ENCODE measurements at places on chromosomes 2 and 18. TPM values are rescaled to one million over a fixed set of nuclear protein-coding genes. Genes with fewer than 3 reads are reported as not detected.

DNA sequence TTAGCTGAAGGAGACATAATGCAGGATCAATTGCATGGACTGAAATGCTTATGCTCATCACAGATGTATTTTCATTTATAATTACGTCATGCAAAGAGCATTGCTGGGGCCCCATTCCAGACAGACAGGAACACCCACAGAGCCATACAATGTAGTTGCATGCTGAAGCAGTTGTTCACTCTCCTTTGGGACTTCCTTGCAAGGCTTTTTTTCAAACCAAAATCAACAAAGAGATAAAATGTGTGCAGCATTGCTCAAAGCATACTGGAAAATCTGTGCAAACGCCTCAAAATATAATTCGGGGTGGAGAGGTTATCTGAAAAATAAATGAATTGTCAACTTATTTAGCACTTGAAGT lies 463.2 kb downstream of the CDH2 start:
- peak; percentile 97 for DNase-seq

- DNase-seq: no peak
These were observed 71.2 kb downstream of the EIF2AK3 start for GRCh38 chr2:88556026-88556425.

Gene HADHB
- polyA plus RNA-seq: 102 TPM

DNA sequence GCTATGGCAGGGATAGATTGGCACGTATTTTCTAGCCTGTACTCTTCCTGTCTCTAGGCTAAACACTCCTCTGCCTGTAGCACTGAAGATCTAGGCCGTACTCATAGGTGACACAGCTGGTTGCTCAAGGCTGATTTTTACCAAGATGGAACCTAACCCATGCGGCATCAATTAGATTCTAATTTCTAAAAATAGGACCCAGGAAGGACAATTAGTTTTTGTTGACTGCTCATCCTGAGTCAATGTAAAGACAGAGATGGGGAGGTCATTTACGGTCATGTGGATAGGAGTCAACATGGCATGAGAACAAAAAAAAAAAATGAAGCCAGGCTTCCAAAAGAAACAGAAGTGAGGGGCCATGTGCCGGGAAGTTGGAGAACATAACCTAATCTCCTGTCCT lies 360.7 kb upstream of the ETAA1 start:
- no peak for DNase-seq

Gene SFT2D3
- not detected for polyA plus RNA-seq

DNA sequence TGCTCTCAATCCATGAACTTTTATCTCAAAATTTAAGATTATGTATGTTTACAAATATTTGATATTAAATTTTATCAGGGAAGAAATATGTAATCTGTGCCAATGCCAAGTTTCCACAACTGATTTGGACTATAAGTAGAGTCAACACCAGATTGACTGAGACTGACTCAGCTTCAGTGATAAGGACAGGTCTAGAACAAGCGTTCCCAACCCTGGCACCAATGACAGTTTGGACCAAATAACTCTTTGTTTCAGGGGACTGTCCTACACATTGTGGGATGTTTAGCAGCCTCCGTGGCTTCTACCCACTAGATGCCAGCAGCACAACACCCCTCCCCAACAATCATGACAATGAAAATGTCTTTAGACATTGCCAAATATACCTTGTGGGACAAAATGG lies 165.3 kb downstream of the THADA start:
- no peak for DNase-seq

Gene SP5
- 3.7 TPM for polyA plus RNA-seq

Gene CREG2
- polyA plus RNA-seq: 3.6 TPM

DNA sequence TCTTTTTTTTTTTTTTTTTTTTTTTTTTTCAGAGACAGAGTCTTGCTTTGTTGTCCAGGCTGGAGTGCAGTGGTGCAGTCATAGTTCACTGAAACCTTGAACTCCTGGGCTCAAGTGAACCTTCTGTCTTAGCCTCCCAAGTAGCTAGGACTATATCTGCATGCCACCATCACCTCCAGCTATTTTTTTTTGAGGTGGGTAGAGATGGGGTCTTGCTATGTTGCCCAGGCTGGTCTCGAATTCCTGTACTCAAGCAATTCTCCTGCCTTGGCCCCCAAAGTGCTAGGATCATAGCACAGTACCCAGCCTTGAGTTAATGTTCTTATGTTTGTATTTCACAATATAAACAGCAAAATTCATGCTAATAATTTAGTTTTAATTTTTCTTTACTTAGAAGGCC lies 62.9 kb upstream of the IGFBP2 start:
- no peak for DNase-seq

All from muscle of leg (tissue), 16 donors.